ENCODE measurements at places on chromosomes 12 and 14.

DNA sequence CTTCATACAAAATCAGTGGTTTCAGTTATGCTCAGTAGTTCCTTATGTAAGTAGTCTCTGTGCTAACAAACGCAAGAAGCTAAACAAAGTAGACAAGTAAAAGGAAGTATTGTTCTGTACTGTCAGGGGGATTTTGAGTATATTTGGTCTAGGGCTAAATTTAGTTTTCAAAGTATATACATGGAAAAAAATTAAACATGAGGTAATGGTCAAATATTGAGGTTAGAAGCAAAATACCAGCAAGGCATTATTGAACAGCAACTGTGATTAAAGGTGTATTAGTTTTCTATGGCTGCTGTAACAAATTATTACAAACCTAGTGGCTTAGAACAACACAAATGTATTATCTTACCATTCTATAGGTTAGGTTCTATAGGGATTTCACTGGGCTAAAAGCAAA is 18.8 kb downstream of the GNG2 start:
- DNase-seq = no peak

GRCh38 chr12:59929110-59929509 is 333.3 kb downstream of the SLC16A7 start:
- DNase-seq = no peak

DNA sequence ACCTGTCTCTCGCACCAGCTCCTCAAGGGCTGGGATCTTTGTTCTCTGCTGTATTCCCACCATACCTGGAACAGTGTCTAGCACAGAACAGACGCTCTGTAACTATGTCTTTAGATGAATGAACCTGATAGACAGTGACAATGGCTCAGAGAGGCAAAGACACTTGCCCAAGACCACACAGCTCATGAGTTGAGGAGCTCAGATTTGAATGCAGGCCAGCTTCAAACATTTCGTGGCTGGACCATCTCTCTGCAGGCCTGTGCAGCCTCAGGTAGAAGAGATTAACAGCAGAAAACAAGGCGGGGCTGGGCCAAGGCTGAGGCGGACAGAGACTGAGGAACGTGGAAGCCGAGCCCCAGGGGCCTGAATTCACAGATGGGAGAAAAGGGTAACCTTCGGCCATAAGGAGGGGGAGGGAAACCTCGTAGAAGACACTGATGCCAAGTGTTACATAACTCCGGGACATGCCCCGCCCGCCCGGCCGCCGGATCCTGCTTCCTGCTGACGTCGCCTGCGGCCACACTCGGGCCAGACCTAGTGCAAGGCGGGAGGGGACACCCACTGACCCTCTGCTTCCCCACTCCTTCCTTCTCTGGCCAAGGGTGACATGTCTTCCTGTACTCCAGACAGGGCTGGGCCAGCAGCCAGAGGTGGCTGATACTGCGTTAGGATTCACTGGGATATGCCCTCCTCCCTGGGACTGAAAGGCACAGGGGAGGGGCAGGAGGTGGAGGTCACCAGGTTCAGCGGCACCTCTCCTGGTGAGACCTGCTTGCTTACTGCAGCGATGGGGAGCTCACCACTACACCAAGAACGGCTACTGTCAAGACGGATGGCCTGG is 86.8 kb downstream of the RFLNA start:
- DNase-seq = no peak

- no peak for DNase-seq
Observed at GRCh38 chr14:60643463-60644314, 5.6 kb downstream of the SIX1 start.

DNA sequence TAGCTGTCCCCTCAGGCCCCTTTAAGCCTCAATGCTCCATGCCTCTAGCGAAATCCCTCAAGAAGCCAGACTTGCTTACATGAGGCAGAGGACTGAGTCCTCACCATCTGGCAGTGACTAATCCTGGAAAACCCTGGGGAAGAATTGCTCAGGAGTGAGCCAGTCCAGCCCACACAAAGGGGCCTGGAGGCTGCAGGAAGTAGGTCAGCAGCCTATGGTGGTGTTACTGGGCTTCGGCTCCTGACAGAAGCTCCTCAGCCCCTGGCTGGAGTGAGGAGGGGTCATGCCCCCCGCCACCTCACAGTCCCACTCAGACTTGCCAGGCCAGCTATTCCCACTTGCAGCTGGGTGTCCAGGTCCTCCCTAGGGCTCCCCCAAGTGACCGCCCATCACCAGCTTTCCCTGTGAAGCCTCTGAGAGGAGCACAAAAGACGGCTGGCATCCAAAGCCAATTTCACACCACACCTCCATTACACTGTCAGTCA is 250.5 kb downstream of the DPF3 start:
- no peak for DNase-seq

GRCh38 chr12:102120564-102120873 is 536 bp downstream of the PARPBP start:
- no peak for DNase-seq

GRCh38 chr12:30925607-30926242 is 823 bp upstream of the TSPAN11 start:
- DNase-seq = no peak

DNA sequence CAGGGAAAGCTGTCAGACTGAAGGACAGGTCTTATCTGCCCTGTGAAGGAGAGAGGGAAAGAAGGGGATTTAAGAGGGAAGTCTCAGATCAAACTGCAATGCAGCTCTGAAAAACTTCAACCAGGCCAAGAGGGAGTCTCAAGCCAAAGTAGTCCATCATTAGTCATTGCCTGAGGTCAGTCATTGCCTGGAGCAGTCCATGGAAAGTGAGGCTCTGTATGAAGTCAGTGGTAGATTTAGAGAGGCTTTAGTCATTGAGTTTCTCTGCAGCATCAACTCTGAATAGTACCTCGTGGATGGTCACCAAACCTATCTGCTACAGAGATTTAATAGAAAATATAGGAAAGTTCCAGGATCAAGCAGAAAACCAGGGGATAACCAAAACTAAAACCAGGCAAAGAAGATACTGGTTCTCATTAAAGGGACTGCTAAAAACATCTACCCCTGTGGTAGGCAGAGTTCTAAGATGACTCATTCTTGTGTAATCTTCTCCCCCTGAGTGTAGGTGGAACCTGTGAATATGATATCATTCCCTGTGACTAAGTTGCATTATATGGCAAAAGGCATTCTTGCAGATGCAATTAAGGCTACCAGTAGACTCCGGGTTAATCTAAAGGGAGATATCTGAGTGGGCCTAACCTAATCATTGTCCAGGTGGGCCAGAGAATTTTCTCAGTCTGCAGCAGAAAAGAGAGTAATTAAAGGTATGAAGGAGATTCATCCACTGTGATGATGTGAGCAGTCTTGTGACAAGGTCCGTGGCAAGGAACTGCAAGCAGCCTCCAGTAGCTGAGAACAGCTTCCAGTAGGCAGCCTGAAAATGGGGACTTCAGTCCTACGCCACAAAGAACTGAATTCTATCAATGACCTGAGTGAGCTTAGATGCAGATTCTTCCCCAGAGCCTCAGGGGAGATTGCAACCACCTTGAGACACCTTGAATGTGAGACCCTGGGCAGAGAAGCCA is 123.1 kb downstream of the GALC start:
- no peak for DNase-seq

- no peak for DNase-seq
Observed at GRCh38 chr14:52248057-52248456, 19.4 kb upstream of the PTGDR start.

- DNase-seq = no peak
Observed at GRCh38 chr12:20006871-20007730, 361.2 kb upstream of the PDE3A start.

DNA sequence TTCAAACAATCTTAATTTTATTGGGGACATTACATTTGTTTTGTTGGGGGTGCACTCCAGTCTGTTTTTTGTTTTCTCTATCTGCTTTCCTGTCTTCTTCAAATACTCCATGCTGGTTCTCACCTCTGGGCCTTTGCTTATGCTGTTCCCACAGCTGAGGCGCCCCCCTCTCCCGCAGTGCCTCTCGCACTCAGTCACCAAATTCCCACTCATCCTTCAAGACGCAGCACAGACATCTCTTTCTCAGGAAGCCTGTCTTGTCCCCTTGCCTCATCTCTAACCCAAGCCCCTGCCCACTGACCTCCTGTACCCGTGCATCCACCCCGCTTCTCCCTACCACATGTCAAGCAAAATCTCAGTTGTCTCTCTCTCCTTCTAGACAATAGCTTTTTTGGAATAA is 43.7 kb upstream of the PRMT8 start:
- no peak for DNase-seq

- no peak for DNase-seq
Observed at GRCh38 chr14:89432226-89432625, 15.2 kb upstream of the FOXN3 start.

DNA sequence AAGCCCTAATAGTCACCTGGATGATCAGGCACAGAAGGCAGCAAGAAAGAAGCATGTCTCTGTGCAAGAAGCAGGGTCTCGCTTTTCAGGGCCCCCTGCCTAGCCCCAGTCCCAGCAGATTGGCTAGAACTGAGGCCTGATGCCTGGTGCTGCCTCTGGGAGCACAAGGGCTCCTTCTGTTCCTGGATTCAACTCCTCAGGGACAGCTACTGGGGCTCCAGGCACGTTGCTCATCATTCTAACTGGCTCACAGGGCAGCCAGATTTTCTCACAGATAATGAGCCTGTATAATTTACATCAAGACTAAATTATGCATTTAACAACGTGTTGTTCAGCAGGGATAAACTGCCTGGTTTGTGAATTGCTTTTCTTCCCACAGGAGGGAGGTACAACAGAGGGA is 106.5 kb upstream of the PLXNC1 start:
- no peak for DNase-seq

DNA sequence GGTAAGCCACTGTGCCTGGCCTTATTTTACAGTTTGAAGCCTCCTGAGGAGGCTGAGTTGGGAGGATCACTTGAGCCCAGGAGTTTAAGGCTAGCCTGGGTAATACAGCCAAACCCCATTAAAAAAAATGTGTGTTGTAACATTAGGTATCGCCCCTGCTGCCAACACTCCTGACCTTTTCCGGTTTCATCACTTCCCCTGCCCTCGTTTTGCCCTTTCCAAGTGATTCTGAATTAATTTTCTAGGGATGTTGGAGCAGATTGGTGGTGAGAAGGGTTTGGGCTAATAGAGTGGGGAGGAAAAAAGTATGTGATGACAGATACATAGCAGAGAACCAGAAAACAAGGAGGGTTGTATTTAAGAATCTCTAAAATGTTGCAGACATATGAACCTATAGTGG is 25.6 kb upstream of the C12orf71 start:
- no peak for DNase-seq

- DNase-seq = peak; percentile 33
Observed at GRCh38 chr12:98894412-98895085, 249.5 kb downstream of the APAF1 start.

DNA sequence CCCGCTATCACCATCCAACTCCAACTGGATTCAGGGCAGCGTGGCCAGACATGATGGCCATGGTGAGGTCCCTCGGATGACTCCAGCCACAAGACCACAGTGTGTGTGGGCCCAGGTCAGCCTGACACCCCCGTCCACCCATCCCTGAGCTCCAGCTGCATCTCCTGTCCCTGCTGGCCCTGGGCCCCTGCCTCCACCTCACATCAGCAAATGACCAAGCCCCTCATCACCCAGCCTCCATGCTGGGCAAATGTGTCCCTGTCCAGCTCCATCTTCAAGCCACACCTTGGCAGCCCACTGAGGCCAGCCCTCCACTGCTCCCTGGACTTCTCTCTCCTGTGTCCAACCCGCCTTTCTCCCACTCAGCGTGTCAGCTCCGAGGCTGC is 3.2 kb downstream of the GPR132 start:
- DNase-seq = no peak

GRCh38 chr12:91144053-91144452 is 32.8 kb upstream of the LUM start:
- no peak for DNase-seq

DNA sequence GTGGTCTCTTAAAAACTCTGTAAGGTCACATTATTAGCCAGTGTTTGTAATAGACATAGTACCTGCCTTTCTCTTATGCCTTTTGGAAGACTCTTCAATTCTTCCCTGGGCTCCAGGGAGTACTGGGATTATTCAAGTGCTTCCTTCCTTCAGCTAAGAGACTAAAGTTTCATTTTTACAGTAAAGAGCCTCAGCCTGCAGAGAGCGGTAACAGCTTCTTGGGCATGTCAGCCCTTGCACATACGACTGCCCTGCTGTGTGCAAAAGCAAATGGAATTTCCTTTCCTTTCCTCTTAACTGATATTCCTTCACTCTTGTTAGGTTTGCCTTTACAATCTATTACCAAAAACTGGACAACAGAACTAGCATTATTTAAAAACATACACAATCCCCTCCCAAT is 32.9 kb upstream of the AMIGO2 start:
- no peak for DNase-seq

- no peak for DNase-seq
Observed at GRCh38 chr12:59431266-59431665, 164.6 kb upstream of the SLC16A7 start.

- no peak for DNase-seq
Observed at GRCh38 chr12:115946867-115947695, 330.4 kb downstream of the MED13L start.

- DNase-seq = no peak
Observed at GRCh38 chr14:30559638-30560091, 707 bp downstream of the G2E3 start.

DNA sequence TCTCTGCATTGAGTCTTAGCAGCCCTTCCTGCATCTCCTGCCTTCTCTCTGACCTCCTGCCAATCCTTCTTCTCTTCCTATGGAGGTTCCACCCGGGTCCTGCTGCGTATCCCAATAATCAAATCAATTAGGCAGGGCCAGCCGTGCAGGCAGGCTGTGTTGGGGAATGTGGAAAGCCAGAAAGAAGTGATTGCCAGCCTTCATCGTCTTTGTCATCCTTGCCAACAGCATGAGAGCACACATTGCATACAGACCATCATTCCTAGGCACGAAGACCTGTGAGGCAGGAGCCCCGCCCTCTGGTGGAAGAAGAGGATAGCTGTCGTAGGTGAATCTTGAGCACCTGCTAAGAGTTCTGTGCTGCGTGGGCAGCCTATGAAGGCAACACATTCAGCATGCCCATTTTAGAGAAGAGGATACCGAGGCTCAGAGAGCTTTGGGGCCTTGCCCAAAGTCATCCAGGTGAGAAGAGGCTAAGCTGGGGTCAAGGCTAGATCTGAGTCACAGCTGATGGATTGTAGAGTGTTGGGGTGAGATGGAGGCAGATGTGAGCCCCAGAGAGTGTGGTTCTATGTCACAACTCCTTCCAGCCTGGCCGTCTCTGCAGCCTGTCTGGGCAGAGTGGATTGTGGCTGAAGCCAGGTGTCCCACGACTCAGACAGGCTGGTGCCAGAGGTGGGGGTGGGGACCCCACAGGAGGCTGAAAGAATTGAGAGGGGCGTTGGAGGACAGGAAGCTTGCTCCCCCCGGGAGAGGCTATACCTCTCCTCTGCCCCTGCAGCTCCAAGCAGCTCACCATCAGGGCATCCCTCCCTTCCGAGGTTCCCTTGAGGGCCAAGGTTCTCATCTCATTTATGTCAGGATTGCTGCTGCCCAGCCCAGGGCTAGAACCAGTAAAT is 12.7 kb downstream of the C14orf132 start:
- no peak for DNase-seq

DNA sequence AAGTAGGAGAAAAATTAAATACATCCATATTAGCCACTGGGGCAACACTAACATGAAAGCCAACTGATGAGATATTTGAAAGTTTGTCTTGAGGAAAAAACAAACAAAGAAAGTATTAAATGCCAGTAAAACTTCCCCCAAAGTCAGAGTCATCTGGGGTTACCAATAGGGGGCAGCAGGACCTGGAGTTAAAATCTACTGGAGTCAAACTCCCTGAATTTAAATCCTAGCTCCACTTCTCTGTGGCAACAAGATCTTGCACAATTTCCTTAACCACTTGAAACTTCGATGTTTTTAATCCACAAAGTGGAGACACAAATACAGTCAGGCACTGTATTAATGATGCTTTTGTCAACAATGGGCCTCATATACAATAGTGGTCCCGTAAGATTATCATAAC is 14.4 kb downstream of the PLEKHG7 start:
- DNase-seq = peak; percentile 39

Measured in endothelial cell (in vitro differentiated cells).